ENCODE measurements at places on chromosomes 1 and 21.
A peak's percentile ranks its signal among the peaks of the same experiment; 100 is the strongest.

GRCh38 chr1:230807561-230808280 lies 60.5 kb downstream of the CAPN9 start:
- DNase-seq = no peak

GRCh38 chr1:47224676-47225399 lies 7.2 kb downstream of the TAL1 start:
- DNase-seq = no peak

DNA sequence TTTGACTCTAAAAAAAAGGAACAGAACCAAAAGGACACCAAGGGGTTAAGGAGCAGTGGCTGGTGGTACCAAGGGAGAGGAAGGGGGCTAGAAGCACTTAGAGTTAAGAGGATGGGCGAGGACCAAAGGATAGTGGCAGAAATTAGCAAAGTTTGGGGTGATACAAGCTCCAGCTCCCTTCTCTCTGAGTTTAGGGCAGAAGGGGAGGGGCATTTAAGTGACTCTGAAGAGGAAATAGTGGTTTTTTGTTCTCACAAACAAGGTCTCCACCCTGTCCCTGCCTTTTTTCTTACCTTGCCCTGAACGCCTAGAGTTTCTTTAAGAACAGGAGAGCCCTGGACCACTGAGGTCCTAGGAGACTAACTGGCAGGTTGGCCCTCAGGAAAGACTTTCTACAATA lies 3.3 kb downstream of the CDC42SE1 start:
- DNase-seq = no peak

GRCh38 chr1:99682291-99682751 lies 36.4 kb downstream of the PALMD start:
- no peak for DNase-seq

DNA sequence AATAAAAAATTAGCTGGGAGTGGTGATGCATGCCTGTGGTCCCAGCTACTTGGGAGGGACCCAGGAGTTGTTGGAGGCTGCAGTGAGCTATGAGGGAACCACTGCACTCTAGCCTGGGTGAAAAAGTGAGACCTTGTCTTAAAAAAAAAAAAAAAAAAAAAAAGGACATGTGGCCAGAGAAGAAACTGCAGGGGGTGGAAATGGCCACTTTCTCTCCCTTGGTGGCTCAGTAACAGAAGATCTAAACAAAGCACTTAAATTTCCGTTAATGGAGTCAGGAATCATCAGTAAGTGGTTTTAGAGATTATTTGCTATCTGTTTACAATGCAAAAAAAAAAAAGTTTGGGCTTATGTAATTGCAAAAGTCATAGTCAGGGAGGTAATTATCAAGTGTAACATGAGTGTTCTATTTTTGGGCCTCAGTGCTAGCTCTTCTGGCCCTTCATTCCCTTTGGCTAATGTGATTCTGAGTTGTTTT lies 19.3 kb upstream of the OPRD1 start:
- peak; percentile 45 for DNase-seq

DNA sequence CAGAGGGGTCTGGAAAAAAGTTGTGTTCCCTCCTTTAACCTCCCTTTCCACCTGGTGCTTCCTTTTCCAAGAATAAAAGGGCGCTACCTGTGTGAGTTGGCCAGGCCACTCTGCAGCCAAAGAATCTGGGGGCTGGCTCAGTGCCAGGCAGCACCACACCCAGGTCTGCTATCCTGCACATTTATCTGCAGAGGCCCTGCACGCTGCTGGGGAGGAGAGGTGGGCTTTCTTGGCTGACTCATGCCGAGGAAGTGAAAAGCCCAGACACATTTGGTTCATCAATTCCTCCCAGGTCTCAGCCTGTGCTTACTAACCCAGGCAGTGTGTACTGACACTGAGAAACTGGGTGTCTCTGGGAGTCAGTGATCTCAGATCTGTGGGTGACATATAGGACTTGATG lies 79.8 kb upstream of the F3 start:
- no peak for DNase-seq

DNA sequence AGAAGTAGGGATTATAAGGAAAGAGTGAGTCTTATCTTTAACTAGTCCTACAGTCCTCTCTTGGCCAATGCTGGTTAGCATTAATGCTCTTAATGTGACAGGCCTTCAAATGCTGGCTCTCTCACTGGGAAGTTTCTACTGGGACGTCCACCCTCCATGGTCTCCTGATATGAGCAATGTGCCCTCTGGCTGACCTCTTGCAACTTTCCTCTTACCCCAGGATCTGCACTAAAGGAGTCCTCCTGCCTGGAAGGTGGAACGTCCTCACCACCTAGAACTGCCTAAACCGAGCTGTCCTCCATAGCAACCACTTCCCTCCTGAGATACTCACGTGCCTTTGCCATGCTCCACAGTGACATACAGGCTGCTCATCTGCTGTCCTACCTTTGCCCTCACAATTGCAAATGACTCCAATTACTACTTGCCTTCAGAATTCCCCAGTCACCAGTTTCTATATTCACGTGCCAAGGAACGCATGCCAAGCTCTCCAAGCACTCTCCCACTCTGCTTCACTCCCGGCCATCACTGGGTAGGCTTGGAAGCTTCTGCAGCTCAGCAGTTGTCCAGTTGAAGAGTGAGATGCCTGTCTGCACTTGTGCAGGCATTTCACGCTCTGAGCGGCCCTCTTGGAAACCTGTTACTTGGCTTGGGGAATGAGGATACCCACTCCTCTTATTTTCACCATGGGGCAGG lies 404.7 kb downstream of the RRAGC start:
- no peak for DNase-seq

DNA sequence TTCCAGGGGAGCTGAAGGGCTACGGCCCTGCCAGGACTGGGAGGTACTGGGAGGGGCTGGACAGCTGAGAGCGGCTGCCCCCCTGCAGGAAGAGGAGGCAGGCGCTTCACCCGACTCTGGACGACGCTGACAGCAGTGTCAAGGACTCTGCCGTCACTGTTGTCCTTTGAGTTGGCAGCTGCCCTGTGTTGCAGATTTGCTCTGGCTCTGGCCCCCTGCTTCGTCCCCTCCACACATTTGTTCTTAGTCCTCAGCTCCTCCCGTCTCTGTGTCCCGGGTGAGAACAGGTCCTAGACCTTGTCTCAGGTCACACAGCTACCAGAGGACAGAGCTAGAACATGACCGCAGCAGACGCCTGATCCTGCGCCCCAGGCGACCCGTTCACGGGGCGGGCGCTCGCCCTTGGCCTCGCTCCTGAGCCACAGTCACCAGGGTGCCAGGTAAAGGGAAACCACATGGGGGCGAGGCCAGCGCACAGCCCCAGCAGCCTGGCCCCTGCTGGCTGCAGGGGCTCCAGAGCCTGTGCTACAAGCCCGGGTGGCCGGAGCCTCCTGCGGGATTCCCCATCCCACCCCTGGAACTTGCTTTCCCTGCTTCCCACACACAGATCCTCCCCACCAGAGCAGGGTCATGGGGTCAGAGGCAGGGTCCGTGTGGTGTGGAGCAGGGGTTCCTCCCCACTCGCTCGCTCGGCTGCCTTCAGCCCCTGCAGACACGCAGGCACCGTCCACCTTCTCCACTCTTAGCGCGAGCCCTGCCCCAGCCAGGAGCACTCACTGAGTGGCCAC lies 10.7 kb upstream of the NPHP4 start:
- no peak for DNase-seq

DNA sequence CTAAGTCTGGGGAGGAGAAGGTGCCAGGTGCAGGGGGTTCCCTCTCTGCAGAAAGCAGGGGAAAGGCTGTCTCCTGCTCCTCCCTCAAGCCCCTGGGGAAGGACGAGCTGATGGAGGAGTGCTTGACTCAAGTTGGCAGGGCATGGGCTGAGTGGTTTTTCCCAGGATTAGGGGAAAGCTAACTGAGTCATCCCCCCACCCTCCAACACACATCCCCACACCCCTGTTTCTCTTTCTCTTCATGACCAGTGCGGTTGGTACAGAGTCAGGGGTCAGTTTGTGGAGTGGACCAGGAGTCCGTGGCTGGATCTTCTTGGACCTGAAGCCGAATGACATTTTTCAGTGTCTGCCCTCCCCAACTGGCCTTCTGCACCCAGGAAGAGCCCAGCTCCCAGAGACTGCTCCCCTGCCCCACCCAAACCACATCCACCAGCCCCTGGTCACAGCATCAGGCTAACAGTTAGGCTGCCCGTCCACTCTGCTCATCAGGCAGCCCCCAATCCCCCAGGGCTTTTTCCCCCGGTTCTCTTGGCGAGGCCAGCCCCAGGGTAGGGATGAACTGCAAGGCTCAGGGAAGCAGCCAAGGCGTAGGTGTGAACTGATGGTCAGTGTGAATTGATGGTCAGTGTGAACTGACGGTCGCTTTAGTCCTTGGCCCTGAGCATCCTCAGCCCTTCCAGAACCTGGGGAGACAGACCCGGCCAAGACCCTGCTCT lies 81.0 kb downstream of the PAX7 start:
- DNase-seq = no peak

All from mesendoderm (in vitro differentiated cells).